A549 treated with ZK216348 at 1 μM for 4 hours (cell line): ENCODE measurements at places on chromosomes 6 and 20. TPM values are rescaled to one million over a fixed set of nuclear protein-coding genes. Genes with fewer than 3 reads are reported as not detected.

Gene GJA1
- 47.2 to 79.8 TPM (median 68.1 TPM) in 5 replicates for total RNA-seq

Gene TDRD6
- total RNA-seq, result not detected in 5 replicates

Gene GNMT
- total RNA-seq, result 0.24 to 0.27 TPM in 2 of 5 replicates, not detected in the others

Gene OTOR
- total RNA-seq, result not detected in 5 replicates

Gene COL9A3
- total RNA-seq, result 0.21 to 0.81 TPM (median 0.49 TPM) in 5 replicates

Gene HLA-G
- total RNA-seq, result not detected in 5 replicates

Gene BMP5
- total RNA-seq, result not detected in 5 replicates

Gene CYP24A1
- total RNA-seq, result 126 to 294 TPM (median 272 TPM) in 5 replicates
